ENCODE measurements at places on chromosomes 4 and X. TPM values are rescaled to one million over a fixed set of nuclear protein-coding genes. Genes with fewer than 3 reads are reported as not detected.

GRCh38 chr4:19776929-19777328, 474.8 kb upstream of the SLIT2 start:
- no peaks in the 10 kb centered on the region for H3K27me3 ChIP-seq
- no peaks in the 10 kb centered on the region for H3K4me1 ChIP-seq
- no peak for DNase-seq
- no peak overlapping the region for H3K27ac ChIP-seq
- H3K4me3 ChIP-seq = no peak overlapping the region

DNA sequence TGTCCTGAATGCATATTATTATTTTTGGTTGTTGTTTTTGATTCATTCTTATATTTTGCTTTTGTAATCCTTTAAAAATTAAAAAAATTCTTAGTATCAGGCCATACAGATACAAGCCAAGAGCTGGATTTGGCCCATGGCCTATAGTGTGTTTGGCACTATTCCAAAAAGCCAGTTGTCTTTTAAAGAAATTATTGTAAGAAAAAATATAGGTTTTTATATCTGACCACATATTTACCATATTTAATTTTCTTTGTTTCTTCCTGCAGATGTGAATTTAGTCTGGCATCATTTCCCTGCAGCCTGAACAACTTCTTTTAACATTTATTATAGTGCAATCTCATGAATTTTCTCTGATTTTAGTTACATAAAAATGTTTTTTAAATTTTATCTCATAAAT, 652.8 kb upstream of the NR3C2 start:
- H3K27ac ChIP-seq = no peak overlapping the region
- no peaks in the 10 kb centered on the region for H3K4me1 ChIP-seq
- H3K4me3 ChIP-seq = no peak overlapping the region

DNA sequence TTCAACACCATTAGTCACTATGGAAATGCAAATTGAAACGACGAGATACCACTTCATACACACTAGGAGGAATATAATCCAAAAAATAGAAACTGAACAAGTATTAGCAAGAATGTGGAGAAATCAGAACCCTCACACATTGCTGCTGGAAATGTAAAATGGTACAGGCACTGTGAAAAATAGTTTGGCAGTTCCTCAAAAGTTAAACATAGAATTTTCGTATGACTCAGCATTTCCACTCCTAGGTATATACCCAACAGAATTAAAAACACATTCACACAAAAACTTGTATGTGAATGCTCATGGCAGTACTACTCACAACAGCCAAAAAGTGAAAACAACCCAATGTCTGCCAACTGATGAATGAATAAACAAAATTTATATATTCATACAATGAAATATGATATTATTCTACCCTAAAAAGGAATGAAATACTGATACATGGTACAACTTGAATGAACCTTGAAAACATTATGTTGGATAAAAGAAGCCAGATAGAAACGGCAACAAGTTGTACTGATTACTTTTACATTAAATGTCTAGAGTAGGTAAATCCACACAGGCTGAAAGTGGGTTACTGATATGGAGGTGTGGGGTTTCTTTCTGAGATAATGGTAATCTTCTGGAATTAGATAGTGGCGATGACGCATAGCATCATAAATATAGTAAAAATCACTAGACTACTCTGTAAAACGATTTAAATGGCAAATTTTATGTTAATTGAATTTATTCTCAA, 22.3 kb downstream of the TEC start:
- peaks cover 20% of the 10 kb centered on the region for H3K36me3 ChIP-seq
- no peak overlapping the region for H3K4me3 ChIP-seq
- H3K4me1 ChIP-seq = no peaks in the 10 kb centered on the region
- DNase-seq = no peak

Gene FRAS1
- total RNA-seq = not detected

DNA sequence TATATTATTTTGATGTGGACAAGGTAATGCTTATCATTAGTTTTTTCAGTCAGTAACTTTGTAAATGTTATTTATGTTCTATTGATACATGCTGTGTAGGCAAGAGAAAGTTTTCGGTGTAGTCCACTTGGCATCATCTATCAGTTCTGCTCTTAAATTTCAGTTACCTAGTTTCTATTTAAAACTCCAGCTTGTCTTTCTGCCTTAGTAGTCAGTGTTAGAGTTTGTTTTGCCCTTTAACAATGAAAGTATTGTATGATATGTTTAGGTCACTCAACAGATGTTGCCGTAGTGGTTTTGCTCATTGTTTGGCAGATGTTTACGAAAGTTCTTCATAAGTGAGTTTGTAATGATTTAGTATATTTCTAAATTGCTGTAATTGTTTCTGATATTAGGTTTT, 34.9 kb upstream of the FHDC1 start:
- no peak overlapping the region for H3K4me3 ChIP-seq
- no peaks in the 10 kb centered on the region for H3K27me3 ChIP-seq
- H3K36me3 ChIP-seq = peaks cover 11% of the 10 kb centered on the region
- no peak overlapping the region for H3K27ac ChIP-seq

DNA sequence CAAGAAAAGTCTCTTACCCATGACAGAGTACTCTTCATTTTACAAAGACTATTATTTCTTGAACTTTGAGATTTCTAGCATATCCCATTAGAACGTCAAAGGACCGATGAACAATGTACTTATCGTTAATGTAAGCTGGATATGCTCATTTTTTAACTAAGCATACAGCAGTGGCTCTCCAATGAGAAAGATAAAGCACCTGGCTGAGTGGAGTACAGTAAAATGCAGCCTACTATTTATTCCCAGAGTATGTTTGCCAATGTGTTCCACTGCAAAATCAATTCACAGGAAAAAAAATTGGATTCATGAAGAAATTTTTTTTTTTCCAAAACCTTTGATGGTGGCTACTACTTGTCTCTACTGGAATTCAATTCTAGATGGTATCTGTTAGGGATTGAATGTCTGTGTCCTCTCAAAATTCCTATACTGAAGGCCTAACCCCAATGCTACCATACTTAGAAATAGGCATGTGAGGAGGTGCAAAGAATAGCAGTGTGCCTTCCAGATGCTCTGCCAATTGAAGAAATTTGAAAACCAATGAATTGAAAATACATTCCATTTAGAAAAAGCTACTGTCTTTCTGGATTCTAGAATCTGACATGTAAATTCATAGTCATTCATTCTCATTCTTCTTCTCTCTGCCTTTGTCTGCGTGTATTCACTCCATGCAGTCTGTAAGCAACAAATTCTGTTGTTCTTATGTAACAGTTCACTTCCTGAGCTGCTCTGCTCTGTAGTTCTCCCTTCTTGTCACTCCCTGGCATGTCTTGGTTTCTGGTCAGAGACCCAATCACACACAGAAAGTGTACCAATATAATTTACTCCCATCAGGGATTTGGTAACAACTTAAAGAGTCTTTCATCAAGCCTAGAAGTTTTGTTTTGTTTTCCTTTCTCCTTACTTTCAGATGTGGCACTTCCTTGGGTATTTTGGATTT, 61.4 kb downstream of the PAPSS1 start:
- no peak overlapping the region for H3K4me3 ChIP-seq
- no peak overlapping the region for H3K27ac ChIP-seq
- H3K36me3 ChIP-seq = peaks cover 50% of the 10 kb centered on the region

GRCh38 chrX:148501386-148502066, 1.1 kb downstream of the AFF2 start:
- no peak for DNase-seq
- peak overlapping the region; percentile 72 for H3K4me3 ChIP-seq

DNA sequence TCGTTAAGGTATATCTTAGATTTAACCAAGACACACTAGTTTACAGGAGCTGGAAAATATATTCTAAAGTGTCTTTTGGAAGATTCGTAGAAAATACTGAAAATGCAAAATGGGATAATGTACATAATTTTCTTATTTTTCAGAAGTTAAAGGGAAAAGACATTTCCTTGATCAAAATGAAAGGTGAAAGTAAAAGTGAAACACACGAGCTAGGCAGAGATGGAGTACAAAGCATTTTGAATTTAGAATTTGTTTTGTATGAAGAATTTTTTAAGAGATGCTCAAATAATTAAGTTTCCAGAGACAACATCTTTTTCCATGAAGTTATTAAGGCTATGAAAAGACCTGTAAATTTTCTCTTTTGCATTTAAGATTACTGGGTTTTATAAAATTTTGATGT, 2192.6 kb upstream of the AGA start:
- no peaks in the 10 kb centered on the region for H3K4me1 ChIP-seq
- H3K27me3 ChIP-seq = no peaks in the 10 kb centered on the region
- H3K4me3 ChIP-seq = no peak overlapping the region
- H3K36me3 ChIP-seq = no peaks in the 10 kb centered on the region

GRCh38 chr4:140926672-140927071, 170.5 kb upstream of the TBC1D9 start:
- H3K27me3 ChIP-seq = peaks cover 6% of the 10 kb centered on the region
- no peak overlapping the region for H3K4me3 ChIP-seq
- H3K4me1 ChIP-seq = no peaks in the 10 kb centered on the region
- DNase-seq = no peak
- H3K36me3 ChIP-seq = no peaks in the 10 kb centered on the region

GRCh38 chrX:2497961-2498780, 2.6 kb downstream of the DHRSX start:
- no peak for DNase-seq
- H3K36me3 ChIP-seq = peaks cover 21% of the 10 kb centered on the region
- H3K4me1 ChIP-seq = peaks cover 20% of the 10 kb centered on the region
- peak overlapping the region; percentile 80 for H3K4me3 ChIP-seq
- peak overlapping the region; percentile 85 for H3K27ac ChIP-seq

DNA sequence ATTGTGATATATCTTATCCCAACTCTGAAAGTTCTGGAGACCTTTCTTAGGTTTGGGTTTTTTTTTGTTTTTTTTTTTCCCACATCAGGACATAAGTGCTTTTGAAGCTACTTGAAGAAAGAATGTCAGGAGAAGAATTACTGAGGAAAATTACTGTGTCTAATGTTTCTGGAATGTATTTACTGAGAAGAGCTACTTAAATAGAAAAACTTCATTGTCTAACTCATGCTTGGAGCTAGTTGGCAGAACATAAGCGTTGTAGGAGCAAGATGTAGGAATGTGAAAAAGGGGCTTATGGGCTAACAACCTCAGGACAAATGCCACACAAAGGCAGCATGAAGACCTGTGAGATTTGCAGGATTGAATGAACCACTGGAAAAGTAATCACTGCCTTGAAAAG, 166.6 kb upstream of the GLRA2 start:
- H3K4me1 ChIP-seq = no peaks in the 10 kb centered on the region
- no peak overlapping the region for H3K4me3 ChIP-seq
- no peak overlapping the region for H3K27ac ChIP-seq
- H3K27me3 ChIP-seq = peaks cover 1% of the 10 kb centered on the region
- no peaks in the 10 kb centered on the region for H3K36me3 ChIP-seq

- H3K4me3 ChIP-seq = no peak overlapping the region
- H3K27me3 ChIP-seq = no peaks in the 10 kb centered on the region
- DNase-seq = no peak
Measured at GRCh38 chr4:48065587-48066052, 49.0 kb downstream of the NIPAL1 start.

Gene KLHL13
- total RNA-seq = 1.1 TPM

Gene FRG1
- 50.0 TPM for total RNA-seq

- DNase-seq = no peak
- H3K4me3 ChIP-seq = no peak overlapping the region
- no peaks in the 10 kb centered on the region for H3K36me3 ChIP-seq
- H3K27ac ChIP-seq = no peak overlapping the region
Measured at GRCh38 chrX:52416816-52417215, 48.0 kb downstream of the XAGE2 start.

- no peak for DNase-seq
- H3K4me3 ChIP-seq = no peak overlapping the region
- no peaks in the 10 kb centered on the region for H3K36me3 ChIP-seq
- H3K27me3 ChIP-seq = no peaks in the 10 kb centered on the region
- H3K4me1 ChIP-seq = no peaks in the 10 kb centered on the region
- no peak overlapping the region for H3K27ac ChIP-seq
Measured at GRCh38 chr4:67014592-67014991, 530.7 kb downstream of the CENPC start.

DNA sequence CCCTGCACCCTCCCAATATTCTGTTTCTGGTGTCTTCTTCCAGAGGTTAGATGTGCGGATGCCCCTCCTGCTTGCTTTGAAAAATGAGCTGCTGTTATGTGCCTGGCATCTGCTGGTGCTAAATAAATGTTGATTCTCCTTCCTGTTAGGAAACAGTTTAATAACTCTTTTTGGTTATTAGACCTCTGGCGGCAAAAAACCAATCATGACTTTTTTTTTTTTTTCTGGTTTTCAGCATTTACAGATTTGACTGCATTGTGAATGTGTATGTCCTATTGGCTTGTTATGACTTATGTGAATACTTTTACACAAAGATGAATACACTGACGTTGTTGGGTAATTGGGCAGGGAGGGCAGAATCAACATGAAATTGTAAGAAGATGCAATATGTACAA, 13.6 kb upstream of the TMEM156 start:
- DNase-seq = no peak
- H3K36me3 ChIP-seq = no peaks in the 10 kb centered on the region
- peak overlapping the region; percentile 92 for H3K4me3 ChIP-seq
- H3K27ac ChIP-seq = peak overlapping the region; percentile 97

- no peaks in the 10 kb centered on the region for H3K27me3 ChIP-seq
- no peak for DNase-seq
- no peak overlapping the region for H3K27ac ChIP-seq
- peaks cover 15% of the 10 kb centered on the region for H3K36me3 ChIP-seq
Measured at GRCh38 chrX:2284133-2284532, 216.6 kb downstream of the DHRSX start.

Gene SAGE1
- total RNA-seq = not detected

DNA sequence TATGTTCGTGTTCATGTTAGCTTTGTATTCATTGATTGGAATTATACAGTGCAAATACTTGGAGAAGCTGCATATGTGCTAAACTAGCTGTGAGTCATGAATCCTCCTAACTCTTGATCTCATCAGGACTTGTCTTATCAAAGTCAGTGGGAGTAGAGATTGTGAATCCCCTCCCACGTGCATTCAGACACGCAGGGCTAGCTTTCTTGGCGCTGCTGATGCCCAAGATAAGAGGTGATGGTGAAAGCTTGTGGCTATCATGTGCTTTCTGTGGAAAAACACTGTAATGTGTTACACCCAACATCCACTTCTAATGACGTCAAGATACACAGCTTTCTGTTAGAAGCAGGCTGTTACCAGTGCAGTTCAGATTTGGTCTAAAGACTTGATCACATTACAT, 348.7 kb upstream of the HAND2 start:
- no peaks in the 10 kb centered on the region for H3K36me3 ChIP-seq
- H3K27ac ChIP-seq = no peak overlapping the region
- DNase-seq = no peak
- no peaks in the 10 kb centered on the region for H3K4me1 ChIP-seq
- no peak overlapping the region for H3K4me3 ChIP-seq

DNA sequence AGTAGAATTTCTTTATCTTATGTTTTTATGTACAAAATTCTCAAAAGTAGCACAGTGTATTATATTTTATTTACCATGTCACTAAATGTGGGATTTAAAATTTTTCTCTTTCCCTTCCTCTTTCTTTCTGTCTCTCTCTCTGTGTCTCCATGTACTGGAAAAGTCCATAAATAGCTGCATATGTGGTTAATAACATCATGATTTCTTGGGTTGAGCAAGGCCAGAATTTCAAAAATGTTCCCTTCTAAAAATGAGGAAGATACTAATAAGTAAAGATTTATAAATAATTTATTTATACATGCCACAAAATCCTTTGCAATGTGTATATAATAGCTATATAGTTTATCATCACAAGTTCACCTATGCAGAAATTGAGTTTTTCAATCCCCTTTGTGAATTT, 29.1 kb upstream of the DKK2 start:
- no peaks in the 10 kb centered on the region for H3K4me1 ChIP-seq
- no peaks in the 10 kb centered on the region for H3K27me3 ChIP-seq
- H3K27ac ChIP-seq = no peak overlapping the region
- no peak for DNase-seq
- H3K4me3 ChIP-seq = no peak overlapping the region

- H3K4me3 ChIP-seq = no peak overlapping the region
- H3K27ac ChIP-seq = no peak overlapping the region
- no peak for DNase-seq
- no peaks in the 10 kb centered on the region for H3K4me1 ChIP-seq
- H3K27me3 ChIP-seq = no peaks in the 10 kb centered on the region
Measured at GRCh38 chr4:148814030-148814429, 371.8 kb upstream of the NR3C2 start.

Measured in naive thymus-derived CD8-positive, alpha-beta T cell (primary cell).